ENCODE measurements at places on chromosomes 4 and X.

DNA sequence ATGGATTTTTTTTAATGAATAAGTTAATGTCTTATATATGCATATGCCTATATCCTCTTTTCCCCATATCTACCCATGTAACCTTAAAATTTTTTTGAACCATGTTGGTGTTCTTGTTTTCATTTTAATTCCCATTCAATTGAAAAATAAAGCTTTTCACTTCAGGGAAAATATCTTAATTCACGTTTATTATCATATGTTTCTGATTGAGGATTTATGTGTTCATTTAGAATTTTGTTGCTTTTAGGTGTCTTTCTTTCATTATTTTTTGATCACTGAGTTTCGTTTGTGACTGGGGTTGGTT is 29.1 kb downstream of the HADH start:
- no peak for DNase-seq

- peak; percentile 41 for DNase-seq
These were observed 23.6 kb upstream of the TBC1D14 start for GRCh38 chr4:6885953-6886557.

DNA sequence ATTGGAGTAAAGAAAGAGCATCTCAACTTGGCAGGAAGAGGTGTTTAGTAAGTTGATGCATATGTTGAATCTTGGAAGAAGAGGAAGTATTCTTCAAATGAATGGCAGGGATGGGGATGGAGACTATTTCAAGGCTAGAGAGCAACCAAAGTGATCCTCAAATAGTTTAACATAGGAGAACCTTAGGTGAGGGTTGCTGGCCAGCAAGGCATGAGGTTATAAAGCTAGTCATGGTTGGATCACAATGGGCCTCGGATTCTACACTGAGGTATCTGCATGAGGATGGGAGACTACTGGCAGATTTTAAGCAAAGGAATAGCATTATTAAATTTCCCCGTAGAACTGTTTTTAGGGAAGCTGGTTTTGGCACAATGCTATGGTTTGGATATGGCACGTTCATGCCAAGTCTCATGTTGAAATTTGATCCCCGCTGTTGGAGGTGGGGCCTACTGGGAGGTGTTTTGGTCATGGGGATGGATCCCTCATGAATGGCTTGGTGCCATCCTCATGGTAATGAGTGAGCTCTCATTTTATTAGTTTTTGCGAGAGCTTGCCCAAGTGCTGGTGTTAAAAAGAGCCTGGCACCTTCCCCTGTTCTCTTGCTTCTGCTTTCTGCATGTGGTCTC is 41.9 kb upstream of the ETNPPL start:
- DNase-seq: no peak

GRCh38 chr4:31053451-31053850 is 333.3 kb downstream of the PCDH7 start:
- DNase-seq: no peak

DNA sequence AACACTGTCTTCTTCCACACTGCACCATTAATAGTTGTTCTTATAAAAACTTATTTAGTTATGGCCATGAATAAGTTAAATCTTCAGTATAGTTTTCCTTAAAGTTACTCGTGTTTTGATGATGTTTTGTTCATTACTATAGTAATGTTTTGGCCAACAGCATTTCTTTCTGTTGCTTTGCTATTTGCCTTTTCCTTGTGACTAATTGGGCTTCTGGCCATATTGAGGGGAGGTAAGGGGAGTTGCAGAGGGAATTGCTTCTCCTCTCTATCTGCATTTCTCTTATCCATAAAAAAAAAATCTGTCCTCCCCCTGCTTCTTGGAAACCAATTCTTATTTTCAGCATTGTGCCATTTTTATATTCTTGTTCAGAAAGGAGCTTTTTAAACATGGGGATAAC is 42.7 kb upstream of the ZCCHC12 start:
- no peak for DNase-seq

DNA sequence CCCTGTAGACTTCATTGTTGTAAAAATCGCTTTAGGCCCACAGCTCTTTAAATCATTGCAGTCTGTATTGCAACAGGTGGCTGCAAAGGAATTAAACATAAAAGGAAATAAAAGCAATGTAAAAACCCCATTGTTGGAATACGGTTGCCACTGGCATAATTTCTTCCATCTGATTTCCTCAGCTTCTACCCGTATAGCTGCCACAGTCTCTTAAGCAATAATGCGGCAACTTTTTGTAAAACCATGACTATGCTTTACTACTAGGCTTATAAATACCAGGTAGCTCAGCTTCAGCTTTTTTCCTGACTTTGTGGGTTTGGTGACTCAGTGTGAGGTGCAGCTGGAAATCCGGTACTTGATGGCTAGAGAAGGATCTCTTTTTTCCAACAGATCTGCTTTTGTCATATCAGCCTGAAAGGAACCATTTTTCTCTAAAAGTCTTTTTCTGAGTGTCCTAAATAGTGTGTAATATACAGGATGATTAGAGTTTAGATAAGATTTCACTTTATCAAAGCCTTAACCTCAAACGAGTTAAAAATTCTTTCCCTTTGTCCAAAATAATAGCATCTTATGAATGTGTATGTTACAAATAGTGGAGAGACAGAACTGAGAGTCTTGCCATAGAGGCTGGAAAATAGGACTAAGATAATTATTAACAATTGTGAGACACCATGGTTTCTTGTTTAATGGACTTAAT is 268.0 kb downstream of the ADGRL3 start:
- no peak for DNase-seq
